H9 (cell line): ENCODE measurements at places on chromosomes 16 and 17.

- DNase-seq: peak; percentile 74
Observed at GRCh38 chr16:72847187-72848027, 200.5 kb downstream of the ZFHX3 start.

DNA sequence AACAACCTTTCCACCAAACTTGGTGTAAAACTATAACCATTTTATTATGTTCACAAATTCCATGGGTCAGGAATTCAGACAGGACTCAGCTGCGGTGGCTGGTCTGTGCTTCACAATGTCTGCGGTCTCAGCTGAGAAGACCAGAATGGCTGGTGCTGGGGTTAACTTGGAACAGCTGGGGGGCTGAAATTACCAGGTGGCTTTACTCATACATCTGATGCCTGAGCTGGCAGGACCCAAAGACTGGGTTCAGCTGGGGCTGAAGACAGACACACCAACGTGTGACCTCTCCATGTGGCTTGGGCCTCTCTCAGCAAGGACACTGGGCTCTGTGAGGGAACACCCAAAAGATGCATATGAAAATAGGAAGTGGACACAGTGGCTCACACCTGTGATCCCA, 5.7 kb upstream of the HID1 start:
- no peak for DNase-seq

DNA sequence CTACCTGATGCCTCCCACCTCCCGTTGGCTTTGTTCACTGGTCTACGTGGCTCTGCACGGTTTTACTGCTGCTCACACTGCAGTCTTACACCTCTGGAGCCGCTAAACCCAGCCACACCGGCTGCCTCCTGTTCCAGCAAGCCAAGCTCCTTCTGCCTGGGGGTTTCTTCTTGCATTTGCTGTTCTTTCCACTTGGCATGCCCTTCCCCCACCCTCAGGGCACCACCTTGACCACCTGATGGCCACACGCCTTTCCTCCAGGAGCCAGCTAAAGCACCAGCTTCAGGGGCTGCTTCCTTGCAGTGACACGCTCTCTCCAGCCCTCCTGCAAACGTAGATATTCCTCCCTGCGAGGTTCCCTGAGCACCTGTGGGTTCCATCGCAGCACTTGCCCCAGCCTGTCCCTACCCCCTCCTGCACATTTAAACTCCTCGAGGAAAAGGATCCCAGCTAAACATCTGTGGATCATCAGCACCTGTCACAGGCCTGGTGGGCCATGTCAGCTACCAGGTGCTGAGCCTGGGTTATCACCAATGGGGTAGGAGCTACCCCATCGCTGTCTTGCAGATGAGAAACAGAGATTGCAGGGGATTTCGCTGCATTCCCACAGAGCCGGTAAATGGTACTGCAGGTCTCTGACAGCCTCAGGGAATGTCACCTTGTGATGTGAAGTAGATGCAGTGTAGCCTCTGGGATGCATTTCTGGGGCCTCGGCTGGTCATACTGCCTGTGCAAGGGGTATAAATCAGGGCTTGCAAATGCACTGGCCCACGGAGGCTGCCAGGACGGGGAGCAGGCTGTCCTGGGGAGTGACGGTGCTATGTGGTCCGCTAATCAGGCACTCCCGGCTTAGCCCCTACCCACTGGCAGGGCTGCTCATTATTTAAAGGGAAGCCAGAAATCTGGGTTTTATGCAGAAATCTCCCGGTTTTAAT, 285.2 kb downstream of the CPPED1 start:
- no peak for DNase-seq

DNA sequence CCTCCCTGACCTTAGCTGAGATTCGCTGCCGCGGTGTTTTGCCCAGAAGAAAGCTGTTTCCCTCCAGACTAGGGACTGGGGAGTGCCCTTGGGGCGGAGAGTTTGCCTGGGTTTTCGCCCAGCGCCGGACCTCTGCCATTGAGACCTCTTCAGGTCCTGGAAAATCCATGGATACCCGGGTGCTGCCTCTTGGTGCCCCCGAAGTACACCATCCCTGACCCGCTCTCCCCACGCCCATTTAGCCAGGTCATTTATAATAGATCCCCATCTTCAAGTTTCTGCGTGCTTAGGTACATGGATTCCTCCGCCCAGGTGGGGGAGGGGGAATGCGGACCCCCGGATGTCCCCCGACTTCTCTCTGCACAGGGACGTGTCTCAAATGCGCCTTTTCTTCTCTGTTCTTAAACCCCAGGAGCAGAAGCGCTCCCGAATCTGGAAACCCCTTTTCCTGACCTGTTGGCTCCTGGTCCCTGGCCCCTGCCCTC, 15.0 kb upstream of the CBX8 start:
- DNase-seq: peak; percentile 67

DNA sequence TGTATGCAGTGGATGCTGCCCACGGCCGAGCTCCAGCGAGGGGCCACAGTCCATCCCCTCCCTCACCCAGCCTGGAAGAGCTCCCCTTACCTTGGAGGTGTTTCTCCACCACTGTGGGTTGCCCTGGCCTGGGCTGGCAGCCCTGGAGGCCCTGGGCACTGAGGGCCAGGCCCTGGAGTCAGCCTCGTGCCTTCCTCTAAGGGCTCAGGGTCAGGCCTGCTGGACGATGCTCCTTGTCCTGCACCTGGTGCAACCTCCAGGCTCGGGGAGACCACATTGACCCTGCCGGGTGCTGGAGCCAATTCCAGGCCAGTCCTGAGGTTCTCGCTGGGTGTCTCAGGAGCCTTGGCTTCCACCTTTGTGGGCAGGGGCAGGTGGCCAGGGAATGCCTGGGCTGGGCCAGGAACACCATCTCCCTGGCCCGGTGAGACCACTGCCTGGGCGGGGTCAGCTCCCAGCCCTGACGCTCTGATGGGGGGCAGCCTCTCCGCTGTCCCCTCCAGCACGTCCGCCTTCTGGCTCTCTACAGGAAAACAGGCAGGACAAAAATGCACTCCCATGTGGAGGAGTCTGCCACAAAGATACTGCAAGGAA, 10.4 kb downstream of the MYLK3 start:
- DNase-seq: no peak
